Thyroid gland (tissue), 4 donors: ENCODE measurements at places on chromosomes 7 and 10. TPM values are rescaled to one million over a fixed set of nuclear protein-coding genes. Genes with fewer than 3 reads are reported as not detected.

DNA sequence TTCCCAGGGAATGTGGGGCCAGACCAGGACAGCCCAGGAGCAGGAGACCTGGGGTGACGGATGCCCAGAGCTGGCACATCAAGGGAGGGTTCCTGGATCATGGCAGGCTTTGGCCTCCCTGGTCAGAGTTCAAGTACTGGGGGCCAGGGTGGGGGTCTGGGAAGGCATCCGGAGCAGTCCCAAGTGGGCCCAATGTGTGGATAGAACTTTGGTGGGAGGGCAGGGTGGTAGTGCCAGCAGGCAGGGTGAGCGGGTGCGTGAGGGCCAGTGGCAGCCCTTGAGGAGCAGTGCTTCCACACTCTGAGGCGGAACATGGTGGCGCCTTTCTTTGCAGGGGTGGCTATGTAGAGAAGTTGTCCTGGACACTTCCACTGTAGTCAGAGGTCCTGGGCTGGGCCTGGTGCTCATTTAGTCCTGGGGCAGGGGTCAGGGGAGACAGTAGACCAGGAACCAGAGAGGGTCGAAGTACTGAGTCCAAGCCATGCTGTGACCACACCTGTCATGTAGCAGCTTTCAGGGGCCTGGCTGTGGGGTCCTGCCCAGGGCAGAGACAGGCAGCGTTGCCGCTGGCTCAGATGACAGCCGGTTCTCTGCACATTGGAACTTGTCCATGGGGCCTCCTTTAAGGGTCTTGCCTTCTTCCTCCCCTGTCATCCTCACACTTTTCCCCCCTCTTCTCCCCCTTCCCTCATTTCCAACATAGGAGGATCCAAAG lies 22.2 kb upstream of the CSGALNACT2 start:
- DNase-seq: no peak

- DNase-seq: no peak
Observed at GRCh38 chr7:25964483-25964991, 187.5 kb upstream of the NFE2L3 start.

DNA sequence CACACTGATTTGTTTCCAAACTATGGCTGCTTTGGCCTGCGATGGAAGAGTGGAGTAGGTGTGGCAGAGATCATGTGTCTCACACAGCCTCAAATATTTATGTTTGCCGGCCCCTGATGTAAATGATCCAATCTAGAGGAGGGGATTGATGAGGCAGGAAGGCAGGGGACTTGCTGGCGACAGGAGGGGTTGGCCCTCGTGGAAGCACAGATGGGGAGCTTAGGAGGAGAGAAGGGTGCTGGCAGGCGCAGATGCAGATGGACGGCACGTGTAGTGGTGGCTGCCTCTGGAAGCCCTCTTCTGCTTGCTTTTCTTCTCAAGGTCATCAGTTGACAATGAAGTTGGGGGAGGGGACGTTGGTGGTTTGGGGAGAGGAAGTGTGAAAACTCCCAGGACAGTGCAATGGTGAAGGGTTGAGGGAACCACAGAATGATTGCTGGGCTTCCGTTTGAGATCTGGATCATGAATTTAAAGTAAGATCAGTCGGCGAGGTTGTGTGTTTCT lies 15.4 kb downstream of the COL13A1 start:
- DNase-seq: no peak

GRCh38 chr10:11246752-11247467 lies 229.2 kb downstream of the CELF2 start:
- no peak for DNase-seq

- DNase-seq: peak; percentile 59
Observed at GRCh38 chr10:105952153-105952552, 1212.4 kb downstream of the SORCS1 start.

DNA sequence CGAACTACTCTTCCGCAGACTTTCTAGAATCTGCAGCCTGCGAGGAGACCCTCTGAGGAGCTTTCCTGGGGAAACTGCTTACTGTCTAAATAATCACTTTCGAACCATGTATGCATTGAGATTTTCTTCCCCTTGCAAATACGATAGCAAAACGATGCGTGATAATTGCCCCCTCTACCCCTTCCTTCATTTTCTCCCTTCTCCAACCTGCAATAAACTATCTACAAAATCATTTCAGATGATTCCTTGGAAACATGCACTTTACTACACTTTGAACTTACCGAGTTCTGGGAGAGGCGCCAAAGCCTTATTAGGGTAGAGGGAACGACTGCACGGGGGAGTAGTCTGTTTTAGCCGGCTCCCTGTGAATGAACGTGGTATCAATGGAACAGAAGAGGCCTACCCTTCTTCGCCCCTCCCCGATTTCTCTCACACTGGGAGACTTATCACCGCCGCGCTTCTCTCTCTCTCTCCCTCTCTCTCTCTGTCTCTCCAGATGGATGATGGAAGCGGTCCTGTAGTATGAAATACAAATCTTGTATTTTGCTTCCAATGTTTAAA lies at the start of gene FGFBP3:
Gene FGFBP3, minus strand, starts transcription at position 370 of the 561 bp plus-strand sequence. CDS start 517 bp downstream, outside the sequence.
- peak; percentile 25 for DNase-seq

DNA sequence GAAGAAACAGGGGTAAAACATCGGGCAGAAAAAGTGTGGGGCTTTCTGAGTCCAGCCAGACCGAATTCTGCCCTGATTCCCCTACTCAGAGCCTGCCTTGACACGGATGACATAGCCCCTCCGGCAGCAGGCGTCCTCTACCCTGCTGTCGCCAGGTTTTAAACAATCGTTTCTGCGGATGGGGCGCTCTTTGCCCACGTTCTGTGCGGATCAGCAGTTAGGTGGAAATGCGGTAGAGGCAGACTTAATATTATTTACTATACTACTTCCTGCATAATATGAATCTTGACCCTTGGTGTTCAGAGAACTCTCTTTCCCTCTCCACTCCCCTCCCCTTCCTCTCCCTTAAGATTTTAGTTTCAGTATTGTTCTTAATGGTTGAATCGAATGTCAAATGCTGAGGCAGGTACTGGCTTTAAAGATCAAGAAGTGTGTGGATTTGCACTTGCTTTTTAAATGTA lies 2.4 kb downstream of the GATA3 start:
- DNase-seq: no peak

DNA sequence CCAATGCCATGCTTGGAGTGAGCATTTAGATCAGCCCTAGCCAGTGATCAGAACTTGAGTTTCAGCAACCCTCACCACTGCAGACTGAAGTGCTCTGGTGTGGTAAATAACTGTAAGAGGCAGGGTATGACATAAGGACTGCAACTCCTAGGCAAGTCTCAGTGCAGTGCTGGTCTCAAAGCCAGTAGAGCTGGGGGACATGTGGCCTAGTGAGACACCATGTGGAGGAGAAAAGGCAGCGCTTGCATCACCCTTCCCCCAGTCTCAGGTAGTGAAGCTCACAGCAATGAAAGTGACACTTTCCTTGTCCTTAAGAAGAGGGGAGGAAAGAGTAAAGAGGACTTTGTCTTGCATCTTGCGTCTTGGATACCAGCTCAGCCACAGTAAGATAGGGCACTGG lies 386.8 kb upstream of the POT1 start:
- no peak for DNase-seq

DNA sequence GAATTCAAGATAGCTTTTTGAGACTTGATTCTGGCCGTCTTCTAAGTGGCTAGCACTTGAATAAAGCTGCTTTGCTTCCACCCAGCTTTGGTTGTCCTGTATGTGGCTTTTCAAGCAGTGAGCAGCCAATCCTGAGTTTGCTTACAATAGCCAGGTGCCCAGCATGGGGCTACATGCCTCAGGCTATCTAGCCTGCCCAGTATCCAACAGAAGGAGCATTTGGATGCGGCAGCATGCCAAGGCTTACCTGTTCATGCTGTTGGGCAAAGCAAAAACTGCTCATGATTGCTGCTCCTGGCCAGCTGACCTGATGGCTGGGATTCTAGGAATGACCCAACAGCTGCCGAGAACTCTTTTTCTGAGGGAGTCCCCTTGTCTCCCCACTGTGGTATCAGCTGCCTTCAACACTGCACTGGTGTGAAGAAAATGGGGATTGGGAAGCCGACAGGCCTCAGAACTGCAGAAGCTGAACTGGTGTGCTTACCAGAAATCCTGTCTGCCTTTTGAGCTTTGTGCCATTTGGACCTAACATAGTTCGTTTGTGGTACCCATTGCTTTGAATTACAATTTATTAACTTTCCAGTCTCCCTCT lies 618.9 kb upstream of the IGFBP3 start:
- peak; percentile 7 for DNase-seq

DNA sequence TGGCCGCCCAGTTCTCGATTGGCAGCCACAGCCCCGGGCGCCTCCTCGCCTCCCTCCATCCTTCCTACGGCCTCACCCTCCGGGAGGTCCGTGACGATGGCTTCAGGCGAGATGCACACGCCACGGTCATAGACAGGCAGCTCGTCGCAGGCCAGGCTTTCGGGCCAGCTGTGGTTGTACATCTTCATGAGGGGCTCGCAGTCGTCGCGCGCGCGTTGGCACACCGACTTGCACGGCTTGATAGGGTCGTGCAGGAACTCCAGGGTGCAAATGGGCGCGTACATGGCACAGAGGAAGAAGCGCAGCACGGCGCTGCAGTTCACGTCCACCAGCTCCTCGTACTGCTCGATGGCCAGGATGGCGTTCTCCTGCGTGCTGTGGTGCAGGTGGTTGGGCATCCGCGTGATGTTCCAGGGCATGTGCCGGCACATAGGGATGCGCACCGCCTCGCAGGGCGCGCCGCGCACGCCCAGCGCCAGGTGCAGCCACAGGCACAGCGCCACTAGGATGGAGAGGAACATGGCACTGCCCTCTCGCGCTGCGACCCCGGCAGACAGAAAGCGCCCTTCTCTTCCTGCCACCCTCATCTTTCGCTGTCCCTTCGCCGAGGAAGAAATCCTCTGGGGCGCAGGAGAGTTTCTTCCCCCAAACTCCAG lies 472 bp downstream of the SFRP4 start:
- DNase-seq: peak; percentile 19

DNA sequence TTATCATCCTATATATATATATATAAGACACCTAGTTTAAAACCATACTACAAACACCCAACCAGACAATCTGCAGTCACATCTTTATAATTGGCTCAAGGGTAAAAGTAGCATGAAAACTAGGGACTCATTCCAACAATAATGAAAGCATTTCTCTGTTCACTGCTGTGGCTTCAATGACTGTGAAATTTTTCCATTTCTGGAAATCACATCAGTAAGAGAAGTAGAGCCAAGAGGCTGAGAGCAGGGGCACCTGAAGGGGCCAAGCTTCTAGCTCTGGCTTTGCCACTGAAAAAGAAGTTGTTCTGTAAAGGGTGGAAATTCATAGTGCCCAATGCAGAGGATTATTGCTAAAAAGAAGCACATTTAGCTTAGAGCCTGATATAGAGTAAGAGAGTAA lies 158.6 kb upstream of the GLI3 start:
- DNase-seq: no peak

DNA sequence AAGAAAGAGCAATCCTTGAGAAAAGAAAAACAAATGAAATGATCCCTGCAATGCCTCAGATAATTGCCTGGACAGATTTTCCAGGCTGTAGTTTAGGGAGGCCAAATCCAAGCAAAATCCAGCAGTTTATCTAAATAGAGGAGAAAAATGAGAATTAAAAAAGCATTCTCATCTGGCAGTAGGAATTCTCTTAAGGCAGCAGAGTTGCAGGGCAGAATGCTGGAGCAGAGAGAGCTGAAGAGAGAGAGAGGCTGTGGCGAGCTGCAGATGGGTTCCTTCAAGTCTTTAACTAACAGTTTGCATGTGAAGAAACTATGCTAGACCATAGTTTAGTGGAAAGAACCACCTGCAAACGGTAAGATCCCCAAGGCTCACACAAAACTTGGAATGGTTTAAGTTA lies 6.0 kb upstream of the LIPA start:
- no peak for DNase-seq

DNA sequence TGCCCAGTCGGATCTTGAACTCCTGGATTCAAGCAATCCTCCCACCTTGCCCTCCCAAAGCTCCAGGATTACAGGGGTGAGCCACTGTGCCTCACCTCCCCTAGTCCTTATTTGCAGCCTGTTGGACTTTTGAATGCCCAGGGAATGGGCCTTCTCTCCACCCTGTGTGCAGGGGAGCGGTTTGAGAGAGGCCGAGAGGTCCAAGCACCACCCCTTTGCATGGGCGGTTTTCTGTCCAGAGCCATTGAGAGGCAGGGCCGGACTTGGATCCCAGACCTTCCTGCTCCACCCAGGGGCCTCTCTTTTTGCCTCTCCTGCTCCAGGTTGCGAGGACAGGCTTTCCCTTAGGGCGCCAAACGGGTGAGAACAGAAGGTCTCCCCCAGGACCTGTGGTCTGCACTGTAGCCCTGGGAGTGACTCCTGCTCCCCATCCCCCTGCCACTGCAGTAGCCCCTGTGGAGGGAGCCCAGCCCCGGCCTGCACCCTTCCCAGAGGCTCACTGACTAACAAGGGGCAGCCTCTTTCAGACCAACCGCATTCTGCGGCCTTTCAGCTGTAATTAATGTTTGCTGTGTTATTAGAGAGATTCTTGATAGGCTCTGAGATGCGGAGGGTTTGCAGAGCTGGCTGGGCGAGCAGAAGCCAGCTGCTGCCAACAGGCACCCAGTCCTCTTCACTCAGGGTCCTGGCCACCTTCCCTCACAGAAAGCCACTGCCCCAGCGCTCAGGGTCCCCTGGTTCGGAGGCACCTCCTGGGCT lies 57.9 kb downstream of the ELFN1 start:
- no peak for DNase-seq

- no peak for DNase-seq
Observed at GRCh38 chr7:156773966-156774365, 119.0 kb downstream of the LMBR1 start.

GRCh38 chr7:28986028-28986764 lies 28.1 kb upstream of the TRIL start:
- DNase-seq: peak; percentile 12

GRCh38 chr7:2276107-2276506 lies 34.1 kb downstream of the NUDT1 start:
- DNase-seq: no peak

DNA sequence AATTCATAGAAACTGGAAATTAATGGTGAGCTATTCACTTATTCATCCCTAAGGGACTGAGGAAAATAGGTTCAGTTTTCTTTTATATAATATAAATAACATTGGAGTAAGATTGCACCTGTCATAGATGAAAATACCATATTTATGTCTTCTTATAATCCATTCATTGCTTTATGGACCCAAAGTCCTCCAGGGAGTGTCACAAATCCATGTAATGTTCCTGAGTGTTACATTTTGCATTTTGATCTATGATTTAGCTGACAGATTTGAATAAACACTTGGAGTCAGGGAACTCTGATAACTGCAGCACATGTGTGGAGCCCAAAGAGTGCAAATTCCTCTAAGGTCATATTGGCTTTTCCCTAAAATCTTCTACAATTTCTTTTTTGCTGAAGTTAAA lies 484.3 kb downstream of the MDFIC start:
- no peak for DNase-seq

DNA sequence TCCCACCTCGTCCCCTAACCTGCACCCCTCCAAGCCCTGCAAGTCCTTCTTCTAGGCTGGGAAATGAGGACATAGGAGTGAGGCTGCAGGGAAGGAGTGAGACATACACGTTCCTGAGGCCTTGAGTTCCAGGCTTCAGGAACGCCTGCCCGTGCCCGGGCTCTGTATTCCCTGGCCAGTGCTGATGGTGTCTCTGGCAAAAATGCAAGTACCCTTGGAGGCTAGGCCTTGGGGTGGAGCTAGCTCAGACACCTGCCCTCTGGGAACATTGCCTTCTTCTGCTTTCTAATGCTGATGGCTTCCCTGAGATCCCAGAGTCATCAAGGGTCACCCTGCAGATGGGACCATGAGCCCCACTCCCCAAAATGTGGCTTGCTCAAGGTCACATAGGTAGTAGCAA lies 76.0 kb downstream of the GRK5 start:
- no peak for DNase-seq

ADRA2A gene
- total RNA-seq: 5.4 TPM

HTR5A gene
- total RNA-seq: 0.59 TPM

ZNHIT1 gene
- 141 TPM for total RNA-seq

TEX36 gene
- total RNA-seq: not detected

ZNF735 gene
- total RNA-seq: not detected

TRIM50 gene
- not detected for total RNA-seq

IMMP2L gene
- total RNA-seq: 30.0 TPM

GPRIN2 gene
- 14.7 TPM for total RNA-seq

NEBL gene
- total RNA-seq: 269 TPM
